NCI-H1436 (cell line): ENCODE measurements at places on chromosomes 1 and 21.

DNA sequence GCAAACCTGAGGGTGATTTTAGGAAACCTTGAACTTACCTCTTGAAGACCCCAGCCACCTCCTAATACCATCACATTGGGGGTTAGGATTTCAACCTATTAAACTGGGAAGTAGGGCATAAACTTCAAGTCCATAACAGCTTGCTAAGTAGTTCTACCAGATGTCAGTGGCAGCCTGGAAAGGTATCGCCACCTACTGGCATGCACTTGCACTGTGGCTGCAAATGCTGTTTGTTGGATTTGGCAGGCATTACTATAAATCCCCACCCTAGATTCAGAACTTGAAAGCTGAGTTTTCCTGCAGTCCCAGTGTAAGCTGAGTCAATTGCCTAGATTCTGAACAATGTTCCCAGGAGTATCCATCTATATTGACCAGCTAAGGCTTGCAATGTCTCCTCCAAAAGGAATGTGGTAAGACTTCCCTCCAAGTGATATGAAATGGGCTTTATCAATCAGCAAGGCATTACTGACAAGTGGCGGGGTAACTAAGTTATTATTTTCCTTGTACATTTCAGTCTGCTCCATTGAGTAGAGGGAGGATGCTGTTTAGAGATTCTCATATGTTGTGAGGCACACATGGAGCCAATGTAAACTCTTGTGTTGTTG lies 474.5 kb downstream of the PTPRC start:
- no peak for DNase-seq

- no peak for DNase-seq
These were observed 85.0 kb downstream of the MRPL37 start for GRCh38 chr1:54284781-54285529.

- DNase-seq, result no peak
These were observed 5.3 kb upstream of the MOB3C start for GRCh38 chr1:46621930-46622329.

DNA sequence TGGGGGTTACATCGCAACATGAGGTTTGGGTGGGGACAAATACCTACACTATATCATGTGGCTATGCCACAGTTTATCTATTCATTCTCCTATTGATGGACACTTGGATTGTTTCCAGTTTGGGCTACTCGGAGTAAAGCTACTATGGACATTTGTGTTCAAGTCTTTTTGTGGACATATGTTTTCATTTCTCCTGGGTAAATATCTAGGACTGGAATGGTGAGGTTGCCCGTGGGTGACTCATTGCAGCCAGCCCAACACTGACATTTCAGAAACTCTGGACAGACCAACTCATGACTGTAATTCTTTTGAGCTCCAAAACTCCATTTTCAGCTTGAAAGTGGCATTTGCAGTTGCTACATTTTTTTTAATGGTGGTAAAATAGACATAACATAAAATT lies 82.7 kb downstream of the KAZN start:
- DNase-seq, result no peak

DNA sequence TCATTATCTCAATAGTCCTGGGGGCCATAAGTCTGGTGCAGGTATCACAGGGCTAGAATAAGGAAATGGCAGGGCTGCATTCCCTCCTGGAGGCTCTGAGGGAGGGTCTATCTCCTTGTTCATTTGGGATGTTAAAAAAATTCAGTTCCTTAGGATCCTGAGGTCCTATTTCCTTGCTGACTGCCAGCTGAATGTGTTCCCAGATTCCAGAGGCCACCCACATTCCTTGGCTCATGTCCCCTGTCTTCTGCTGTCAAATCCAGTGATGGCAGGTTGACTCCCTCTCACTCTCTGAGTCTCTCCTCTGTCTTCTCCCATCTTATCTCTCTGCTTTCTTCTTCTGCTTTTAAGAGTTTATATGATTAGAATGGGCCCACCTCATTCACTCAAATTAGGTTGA lies 400.6 kb downstream of the PTPRU start:
- DNase-seq, result no peak

DNA sequence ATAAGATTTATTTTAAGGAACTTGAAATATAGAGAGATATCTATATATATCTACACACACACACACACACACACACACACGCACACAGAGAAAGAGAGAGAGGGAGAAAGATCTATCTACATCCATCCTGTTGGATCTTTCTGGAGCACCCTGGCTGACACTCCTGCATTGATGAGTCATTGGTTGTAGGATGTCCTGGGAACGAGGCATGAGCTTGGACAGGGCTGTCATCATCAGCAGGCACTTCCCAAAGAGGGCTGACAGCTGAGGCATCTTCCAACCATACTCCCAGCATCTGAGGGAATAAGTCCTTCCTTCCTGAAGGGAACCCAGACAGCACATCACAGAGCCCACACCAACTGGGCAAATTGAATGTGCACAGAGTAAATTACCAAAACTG lies 99.1 kb upstream of the ERG start:
- no peak for DNase-seq

DNA sequence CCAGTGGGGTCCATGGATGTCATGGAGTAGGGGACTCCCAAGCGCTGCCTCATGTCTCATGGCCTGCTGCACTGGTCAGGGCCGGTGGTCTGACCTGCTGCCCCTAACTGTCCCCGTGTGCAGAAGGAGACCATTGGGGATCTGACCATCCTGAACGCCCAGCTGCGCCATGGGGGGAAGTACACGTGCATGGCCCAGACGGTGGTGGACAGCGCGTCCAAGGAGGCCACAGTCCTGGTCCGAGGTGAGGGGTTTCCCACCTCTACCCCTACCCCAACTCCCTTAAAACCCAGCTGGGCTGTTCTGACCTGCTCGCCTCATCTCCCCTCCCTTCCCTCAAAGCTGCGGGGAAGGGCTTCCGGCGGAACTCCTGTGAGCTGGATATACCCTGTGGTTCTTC lies 18.6 kb downstream of the TMEM81 start:
- no peak for DNase-seq

DNA sequence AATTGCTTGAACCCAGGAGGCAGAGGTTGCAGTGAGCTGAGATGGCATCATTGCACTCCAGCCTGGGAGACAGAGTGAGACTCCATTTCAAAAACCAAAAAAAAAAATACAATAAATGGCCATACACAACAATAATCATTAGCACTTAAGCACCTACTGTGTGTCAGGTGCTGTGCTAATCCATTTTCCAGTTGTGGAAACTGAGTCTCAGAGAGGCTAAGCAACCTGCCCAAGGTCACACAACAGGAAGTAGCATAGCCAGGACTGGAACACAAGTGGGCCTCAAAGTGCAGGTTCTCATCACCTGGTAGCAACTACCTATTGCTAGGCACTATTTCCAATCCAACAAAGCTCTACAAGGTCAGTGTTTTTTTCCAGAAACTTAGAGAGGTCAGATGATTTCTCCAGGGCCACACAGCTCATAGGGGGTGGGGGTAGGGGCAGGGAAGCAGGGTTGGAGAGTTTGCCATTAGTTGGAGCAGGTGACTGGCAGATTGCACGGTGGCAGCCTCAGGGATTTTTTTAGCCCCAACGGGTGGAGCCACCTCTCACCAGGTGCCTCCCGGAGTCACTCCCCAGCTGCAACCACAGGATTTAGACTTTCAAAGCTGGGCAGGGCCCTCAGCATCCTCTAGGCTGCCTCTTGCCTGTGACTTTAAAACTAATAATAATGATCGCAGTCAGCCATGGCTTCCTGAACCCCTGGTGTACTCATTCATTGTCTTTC lies 52.5 kb upstream of the ID3 start:
- DNase-seq, result no peak

GRCh38 chr1:154861607-154862094 lies 8.4 kb downstream of the KCNN3 start:
- no peak for DNase-seq

DNA sequence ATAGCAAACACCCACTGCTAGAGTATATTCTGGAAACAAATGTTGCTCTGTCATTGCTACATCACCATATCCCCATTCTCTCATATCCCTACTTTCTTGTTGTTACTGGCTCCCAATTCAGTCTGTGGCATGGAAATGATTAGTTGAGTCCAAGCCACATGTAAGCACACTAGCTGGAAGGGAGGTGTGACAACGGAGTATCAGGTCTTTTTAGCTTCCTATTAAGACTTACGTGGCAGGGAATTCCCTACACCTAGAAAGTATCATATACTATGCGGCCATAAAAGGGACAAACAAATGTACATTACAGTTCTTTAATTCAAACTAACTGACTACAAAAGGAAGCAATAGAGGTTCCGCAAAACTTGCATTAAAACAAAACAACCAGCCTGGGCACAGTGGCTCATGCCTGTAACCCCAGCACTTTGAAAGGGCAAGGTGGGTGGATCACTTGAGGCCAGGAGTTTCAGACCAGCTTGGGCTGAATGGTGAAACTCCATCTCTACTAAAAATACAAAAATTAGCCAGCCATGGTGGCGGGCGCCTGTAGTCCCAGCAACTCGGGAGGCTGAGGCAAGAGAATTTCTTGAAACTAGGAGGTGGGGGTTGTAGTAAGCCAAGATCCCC lies 48.6 kb downstream of the INTS7 start:
- DNase-seq, result no peak

DNA sequence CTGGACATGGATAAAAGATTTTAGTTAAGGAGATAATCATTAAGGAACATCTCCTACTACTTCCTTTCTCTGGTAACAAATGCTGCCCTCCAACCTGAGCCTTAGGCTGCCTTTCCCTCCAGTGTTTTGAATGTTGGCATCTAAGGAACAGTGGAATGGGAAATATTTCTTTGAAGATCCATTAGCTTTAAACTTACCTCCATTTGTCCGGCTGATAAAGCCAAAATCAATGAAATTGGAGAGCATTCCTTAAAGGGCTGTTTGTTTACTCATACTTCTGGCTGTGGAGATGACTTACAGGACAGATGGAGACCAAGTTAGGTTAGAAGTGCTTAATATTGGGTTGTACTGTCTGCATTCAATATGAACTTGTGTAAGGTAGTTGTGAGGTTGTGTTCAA lies 439.1 kb downstream of the PLA2G4A start:
- DNase-seq, result no peak

DNA sequence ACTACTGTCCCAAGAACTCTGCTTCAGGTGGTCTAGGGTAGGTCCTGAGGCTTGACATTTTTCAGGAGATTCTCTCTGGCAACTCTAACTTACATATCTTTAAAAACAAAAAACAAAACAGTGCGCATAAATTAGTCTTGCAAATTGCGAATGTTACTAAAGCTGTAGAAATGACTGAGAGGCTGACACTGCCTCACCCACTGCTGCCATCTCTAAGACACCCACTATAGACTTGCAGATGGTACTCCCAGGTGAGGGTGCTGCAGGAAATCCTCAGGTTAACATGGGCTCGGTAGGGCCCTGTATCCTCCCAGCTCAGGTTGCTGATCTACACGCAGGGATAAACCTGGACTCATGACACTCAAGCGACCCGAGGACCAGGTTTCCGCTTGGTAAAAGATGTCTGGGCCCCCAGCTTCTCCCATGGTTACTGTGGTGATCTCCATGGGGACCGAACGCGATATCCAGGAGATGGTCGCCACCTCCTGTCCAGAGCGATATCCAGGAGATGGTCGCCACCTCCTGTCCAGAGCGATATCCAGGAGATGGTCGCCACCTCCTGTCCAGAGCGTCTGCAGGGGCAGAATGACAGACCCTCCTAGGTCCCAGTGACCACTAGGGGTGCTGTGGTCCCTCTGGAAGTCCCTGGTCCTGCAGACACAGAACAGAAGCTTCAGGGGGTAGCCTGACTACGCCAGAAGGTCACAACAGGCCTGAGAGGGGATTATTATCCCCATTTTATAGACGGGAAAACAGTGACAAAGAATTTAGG lies 16.2 kb upstream of the LY9 start:
- no peak for DNase-seq

DNA sequence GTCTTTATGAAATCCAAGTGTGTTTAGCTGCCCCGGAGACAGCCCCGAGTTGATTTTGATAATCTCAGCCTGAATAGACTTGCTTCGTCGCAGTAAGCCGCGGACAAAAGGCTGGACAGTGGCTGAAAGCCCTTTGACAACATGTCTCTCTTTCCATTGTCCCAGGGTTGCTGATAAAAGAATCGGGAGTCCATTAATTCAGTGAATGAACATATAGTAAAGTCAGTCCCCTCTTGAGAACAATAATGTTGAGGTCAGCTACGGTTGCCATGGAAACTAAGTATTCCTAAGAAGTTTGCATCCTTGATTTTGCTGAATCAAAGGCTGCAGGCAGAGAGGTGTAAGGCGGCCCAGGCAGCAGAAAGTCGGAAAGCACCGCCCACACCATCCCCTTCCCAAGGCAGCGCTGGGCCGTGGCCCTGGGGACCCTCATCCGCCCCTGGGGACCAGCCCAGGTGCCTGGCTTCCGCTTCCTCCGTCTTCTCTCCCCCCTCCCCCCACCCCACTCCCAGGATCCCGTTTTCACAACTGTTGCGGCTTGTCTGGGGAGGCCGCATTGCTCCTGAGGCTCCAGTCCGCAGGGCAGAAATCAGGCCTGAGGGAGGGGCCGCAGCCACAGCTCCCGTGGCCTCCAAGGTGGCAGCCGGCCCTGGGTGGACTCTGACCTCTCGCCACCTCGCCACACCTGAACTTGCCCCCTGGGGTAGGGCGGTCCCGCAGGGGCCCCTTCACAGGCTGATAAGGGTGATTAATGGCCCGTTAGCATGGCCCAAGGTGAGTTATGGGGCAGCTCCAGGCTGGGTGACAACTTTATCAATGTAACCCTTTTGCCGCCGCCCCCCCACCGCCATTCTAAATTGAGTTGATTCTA lies 180.9 kb downstream of the PRDM16 start:
- DNase-seq, result peak; percentile 81

DNA sequence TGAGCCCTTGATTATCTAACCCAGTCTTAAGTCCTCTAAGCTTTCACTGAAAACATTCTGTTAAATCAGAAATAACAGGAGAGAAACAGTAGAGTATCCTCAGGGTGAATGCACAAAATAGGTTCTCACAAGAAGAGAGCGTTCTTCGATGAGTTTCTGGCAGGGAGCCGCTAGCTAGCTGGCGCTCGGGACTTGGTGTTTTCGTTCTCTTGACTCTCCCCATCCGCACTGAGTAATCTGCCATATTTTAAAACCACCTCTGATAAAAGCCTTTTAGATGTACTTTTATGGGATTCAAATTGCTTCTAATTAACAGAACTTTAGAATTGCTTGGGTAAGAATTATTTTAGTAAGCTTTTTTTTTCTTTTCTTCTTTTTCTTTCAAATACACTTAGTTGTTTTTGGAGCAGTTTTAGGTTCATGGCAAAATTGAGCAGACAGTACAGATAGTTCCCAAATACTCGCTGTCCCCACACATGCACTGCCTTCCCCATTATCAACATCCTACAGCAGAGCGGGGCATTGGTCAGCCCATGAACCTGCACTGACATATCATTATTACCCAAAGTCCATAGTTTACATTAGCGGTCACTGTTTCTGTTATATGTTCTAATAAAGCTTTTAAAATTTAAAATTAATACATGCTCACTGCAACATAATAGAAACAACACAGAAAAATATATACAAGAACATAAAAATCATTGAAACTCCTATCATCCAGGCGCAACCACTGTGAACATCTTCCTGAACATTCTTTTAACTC lies 35.4 kb downstream of the PRDM2 start:
- DNase-seq, result no peak

DNA sequence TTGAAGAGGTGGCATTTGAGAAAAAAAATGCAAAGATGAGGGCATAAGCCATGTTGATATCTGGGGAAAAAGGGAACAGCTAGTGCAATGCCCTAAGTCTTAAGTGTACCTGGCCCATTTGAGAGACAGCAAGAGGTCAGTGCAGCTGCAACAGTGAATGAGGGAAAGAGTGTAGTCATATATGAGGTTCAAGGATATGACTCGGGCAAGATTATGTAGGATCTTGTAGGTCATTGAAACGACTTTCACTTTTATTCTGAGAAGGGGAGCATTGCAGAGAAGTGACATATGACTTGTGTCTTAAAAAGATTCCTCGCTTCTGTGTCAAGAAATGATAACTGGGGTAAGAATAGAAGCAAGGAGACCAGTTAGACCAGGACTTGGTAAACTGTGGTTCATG lies 31.0 kb downstream of the NTMT2 start:
- DNase-seq, result no peak
